ENCODE measurements at places on chromosomes 2 and 18.

DNA sequence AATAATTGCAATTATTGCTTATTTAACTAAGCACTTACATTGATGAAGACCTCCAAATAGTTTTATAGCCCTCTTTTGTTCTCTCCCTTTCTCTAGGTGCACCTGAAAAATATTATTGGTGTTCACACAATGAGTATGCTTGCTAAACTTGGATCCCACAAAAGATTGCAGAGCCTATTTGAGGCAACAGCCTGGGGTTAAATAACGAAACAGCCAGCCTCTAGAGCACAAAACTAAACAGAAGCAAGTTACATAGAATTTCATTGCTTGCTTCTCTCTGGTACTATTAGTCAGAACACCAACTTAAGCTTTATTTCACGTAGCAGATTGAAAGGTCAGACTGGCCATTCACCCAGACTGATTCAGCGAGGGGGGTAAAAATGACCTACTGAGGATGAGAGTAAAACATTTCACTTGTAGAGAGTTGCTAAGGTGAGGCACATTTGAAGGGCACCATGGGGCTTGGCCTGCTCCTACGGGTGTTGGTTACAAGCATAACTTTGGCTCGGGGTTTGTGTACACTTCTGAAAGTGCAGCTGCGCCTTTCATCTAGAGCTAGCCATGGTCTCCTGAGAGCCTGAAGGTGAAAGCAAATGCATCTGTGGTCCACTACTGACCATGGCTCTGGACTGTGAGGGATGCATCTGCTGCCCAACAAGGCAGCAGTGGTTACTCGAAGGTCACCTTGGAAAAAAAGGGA lies 225.1 kb upstream of the LRRTM1 start:
- no peak for DNase-seq

- no peak for DNase-seq
These were observed 578 bp downstream of the IWS1 start for GRCh38 chr2:127525691-127526131.

GRCh38 chr2:212960336-212960735 lies 191.1 kb downstream of the IKZF2 start:
- DNase-seq, result no peak

DNA sequence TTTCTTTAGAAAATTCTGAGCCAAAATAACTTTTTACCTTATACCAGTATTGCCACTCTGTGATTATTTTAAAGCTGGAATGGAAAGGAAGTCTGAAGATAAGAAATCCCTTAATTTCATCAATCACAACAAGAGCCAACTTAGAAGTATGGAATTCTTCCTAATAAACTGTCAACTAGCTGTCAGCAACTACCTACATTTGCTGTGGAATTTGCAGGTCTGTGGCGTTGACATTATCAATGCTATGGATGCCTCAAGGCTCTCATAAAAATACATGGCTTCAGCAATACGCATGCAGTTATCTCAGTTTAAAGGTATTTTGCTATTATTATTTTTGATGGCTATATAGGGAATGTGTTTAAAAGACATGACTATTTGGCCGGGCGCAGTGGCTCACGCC lies 108.5 kb downstream of the ABCA12 start:
- no peak for DNase-seq

DNA sequence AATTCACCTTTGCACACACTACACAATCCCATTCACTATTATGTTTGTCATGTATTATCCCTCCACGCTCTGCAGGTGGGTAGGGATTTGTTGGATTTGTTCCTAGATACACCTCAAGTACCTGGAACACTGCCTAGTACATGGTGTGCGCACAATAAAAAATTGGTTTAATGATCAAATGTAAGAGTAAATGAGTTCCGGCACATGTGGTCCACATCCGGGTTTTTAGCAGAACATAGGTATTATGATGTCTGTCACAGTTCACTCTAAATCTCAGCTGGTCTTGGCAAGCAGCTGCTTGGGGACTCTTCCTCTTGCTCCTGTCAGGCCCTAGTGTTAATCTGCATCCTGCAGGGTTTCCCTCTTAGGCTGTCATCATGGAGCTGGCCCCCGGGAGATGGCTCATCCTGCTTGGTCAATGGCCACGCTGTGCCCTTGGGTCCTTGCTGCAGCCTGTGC lies 21.8 kb upstream of the IL1R1 start:
- DNase-seq, result no peak

DNA sequence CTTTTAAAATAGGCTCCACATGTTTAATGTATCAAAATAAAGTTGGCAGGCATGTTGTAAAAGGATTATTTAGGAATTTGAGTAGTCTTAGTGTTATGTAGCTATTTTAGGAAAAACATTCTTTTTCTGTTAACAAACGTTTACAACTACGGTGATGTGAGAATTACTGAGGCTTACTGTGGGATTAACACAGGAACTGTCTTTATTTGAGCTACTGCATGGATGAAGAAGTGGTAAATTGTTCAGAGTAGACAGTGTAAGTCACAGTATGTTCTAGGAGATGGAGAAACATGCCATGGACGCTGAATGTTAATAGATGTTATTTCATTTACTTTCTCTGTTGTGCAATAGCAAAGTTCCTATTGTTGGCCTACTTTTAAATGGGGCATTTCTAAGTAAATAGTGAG lies 1.6 kb downstream of the PPM1B start:
- no peak for DNase-seq

GRCh38 chr2:174327021-174327840 lies 7.5 kb upstream of the SP9 start:
- no peak for DNase-seq

GRCh38 chr2:98598781-98599428 lies 9.4 kb downstream of the COA5 start:
- DNase-seq, result no peak

GRCh38 chr18:42996824-42997223 lies 118.7 kb downstream of the RIT2 start:
- no peak for DNase-seq

GRCh38 chr2:239876271-239876947 lies 148.7 kb downstream of the NDUFA10 start:
- DNase-seq, result no peak

DNA sequence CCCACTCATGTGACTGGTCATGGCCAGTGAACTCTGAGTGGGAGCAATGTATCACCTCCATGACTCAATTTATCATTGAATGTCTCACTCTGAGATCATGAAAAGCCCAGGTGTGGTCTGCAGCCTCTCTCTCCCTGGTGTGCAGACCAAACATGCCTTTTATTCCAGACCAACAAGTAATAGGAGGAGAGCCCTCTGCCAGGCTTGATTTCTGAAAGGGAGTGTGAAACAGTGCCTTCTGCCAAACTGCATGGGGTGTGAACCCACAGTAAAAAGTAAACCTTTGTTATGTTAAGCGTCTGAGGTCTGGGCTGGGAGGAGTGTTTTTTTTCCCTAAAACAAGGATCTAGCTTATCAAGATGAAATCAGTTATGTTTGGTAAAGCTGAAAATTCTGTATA lies 601.2 kb downstream of the ADCYAP1 start:
- DNase-seq, result no peak

- DNase-seq, result no peak
These were observed 30.7 kb downstream of the NIFK start for GRCh38 chr2:121705958-121706357.

DNA sequence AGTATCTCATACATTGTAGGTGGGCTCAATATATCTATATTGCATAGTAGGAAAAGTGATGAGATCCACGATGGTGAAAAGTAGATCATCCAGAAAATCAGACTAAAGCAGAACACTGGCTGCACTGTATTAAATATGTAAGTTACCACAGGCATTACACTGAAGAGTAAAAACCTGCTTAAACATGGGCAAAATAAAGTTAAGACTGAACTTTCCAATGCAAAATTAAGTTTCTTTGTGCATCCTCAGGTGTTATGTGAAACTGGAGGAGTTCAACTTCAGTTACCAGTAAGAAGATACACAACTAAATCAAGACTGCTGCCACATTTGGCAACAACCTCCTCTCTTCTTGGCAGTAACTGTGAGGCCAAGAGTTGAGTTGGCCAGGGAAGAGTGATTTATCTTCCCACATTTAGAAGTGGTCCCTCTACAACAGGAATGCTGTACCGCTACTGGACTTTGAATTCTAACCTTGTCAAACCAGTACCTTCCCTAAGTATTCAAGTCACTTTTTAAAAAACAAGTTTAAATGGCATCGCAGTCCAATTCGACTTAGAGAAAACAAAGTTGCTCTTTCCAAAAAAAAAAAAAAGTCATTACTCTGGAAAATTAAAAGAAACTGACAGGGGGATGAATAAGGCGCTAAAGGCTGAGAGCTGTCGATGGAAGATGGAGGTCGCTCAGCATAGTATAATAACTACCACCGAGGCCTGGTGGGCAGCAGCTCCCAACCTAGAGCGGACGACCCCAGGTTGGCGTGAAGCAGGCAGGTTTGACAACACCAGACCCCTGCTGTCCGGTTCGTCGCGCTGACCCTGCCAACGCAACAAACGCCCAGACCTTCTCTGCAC lies 1.1 kb downstream of the MAP4K3 start:
- DNase-seq, result no peak

GRCh38 chr2:41040782-41041520 lies 589.1 kb upstream of the SLC8A1 start:
- no peak for DNase-seq

DNA sequence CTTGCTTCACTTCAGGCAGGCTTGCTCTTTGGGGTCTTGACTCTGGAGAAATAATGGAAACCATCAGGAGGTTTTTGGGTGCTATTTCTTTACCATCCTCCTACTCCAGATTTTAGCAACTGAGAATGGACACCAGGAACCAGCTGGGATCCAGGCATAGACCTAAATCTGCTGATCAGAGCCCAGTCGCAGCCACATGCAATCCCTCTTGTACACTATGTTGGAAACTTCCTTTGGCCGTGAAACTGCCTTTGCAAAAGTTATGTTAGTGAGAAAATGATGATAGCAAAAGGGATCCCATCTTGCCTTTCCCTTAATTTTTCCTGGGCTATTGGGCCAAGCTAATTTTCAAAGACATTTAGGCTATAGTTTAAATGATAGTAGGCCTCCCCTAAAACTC lies 158.8 kb upstream of the ARL4C start:
- no peak for DNase-seq

DNA sequence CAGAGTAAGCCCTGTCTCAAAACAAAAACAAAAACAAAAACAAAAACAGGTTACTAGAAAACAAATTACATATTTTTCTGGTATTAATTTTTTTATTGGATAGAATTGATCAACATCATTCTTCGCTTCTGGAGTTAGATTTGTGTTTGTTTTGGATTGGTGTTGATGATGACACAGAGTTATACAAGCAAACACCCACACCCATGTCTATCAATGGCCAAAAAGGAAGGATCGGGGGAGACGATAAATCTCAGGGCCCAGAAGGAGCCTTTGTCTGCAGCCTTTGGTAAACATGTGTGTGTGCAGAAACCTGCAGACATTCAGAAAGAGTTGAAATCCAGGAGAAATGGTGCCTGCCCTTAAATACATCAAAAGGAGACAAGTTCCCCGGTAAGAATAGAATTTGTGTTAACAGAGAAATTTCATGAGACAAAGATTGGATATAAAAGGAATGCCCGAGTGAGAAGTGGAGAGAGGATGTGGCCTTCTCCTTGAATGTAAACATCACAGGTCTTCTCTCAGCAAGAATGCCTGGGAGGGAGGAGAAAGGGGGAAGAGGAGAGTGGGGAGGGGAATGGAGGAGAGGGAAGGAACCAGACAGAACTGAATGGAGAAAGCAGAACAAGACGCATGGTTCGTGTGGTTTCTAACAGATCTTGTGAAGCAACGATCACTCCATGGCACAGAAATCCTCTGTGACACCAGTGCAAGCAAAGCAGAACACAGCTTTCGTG lies 40.4 kb upstream of the TMEM178A start:
- DNase-seq, result no peak

DNA sequence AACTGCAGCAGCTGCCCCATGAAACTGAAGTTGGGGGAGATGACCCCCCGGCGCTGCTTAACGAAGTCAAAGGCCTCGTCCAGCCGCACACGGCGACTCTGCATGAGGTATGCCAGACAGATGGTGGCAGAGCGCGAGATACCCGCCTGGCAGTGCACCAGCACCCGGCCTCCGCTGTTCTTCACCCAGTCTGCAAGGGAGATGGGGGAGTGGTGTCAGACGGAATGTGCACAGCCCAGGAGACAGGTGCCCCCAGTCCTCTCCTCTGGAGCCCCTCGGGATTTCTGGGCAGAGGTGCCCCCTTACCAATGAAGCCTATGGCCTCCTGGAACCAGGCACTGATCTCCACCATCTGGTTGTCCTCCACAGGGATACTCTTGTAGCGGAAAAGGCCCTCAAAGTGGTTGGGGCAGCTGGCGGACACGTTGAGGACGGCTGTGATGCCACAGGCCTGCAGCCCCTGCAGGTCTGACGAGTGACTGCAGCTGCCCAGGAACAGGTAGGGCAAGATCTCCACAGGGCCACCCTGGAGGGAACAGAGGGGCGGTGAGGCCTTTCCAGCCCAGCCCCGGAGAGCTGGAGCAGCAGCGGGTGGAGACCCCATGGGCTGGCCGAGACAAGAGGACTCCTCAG lies 1.3 kb downstream of the DUSP2 start:
- DNase-seq, result no peak

GRCh38 chr2:111909079-111909478 lies 10.7 kb downstream of the MERTK start:
- no peak for DNase-seq

DNA sequence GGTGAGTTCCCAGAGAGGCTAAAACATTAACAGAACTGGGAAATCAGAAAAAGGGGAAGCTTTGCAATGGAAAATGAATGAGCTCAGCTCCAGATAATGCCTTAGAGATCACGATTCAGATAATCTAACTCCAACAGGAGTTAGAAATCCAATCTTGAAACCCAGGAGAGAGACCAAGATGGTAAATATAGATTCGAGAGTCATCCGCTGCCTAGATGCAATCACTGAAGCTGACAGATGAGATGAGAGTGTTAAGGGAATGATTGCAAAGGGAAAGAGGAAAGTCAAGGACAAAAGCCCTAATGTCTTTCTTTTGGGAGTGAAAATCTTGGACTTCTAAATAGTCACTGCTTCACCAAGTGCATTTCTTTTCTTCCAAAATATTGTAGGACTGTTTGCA lies 722.0 kb downstream of the EPHA4 start:
- no peak for DNase-seq

DNA sequence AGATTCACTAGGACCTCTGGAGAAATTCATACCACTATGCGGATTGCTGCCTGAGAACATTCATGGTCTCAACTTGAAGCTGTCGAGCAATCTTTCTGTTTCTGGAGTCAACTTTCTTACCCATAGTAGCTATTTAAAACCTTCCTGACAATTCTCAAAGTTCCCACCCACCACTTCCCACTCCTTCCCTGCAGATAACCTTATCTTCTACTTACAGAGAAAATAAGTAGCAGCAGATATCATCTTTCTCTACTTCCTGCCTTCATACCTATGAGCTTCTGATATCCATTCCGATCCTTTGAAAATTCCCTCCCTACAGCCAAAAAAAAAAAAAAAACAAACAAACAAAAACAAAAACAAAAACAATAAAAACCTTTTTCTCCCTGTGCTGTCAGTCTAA lies 81.2 kb upstream of the CYRIA start:
- DNase-seq, result no peak

DNA sequence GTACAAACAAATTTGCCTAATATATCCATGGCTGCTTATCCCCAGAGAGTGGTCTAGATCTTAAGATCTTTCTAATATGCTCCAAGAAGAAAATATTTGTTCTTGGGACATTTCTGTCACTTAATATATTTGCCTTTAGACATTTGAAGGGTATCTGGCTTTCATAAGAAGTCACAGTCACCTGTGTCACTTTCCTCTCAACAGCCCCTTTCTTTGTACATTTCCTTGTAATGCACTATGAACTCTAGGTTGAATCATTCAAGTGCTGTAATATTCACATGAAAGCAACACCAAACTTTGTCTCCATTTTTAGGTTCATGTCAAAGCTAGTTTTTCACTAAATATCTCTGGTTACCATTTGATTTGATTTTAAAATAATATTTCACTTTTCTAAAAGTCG lies 41.4 kb upstream of the NABP1 start:
- no peak for DNase-seq
